ENCODE measurements at places on chromosomes 13 and 19.

DNA sequence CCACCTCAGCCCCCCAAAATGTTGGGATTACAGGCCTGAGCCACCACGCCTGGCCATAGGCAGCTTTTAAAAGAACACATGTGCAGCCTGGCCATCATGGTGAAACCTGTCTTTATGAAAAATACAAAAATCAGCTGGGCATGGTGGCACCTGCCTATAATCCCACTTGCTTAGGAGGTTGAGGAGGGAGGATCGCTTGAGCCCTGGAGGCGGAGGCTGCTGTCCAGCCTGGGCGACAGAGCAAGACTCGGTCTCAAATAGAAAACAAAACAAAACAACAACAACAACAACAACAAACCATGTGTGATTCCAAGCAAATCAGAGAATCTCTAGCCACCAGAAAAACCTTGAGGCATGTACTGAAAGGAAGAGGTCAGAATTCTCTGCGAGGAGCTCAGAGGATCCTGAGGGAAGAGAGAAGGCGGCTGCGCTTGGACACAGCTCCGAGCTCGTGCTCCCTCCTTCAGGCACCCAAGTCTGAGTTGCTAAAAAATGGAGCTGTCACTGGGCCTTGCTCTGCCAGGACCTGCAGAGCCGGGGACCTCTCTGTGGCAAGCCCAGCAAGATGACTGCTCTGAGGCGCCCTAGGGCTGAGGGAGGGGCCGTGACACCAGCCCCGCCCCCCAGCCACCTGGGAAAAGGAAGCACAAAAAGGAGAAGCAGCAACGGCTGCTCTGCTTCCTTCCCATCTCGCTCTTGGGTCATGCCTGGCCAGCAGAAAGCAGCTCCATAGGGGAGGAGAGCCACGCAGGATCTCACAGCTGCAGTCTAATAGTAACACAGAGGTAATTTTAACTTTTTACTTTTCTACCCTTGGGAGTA lies at the start of gene ARL11:
ARL11 (plus strand) TSS at position 677 of the 822 bp plus-strand sequence. CDS start 1,941 bp downstream, outside the sequence.
- peak; percentile 84 for ATAC-seq

- no peak for ATAC-seq
These were observed 137.7 kb downstream of the COL4A1 start for GRCh38 chr13:110168999-110169933.

DNA sequence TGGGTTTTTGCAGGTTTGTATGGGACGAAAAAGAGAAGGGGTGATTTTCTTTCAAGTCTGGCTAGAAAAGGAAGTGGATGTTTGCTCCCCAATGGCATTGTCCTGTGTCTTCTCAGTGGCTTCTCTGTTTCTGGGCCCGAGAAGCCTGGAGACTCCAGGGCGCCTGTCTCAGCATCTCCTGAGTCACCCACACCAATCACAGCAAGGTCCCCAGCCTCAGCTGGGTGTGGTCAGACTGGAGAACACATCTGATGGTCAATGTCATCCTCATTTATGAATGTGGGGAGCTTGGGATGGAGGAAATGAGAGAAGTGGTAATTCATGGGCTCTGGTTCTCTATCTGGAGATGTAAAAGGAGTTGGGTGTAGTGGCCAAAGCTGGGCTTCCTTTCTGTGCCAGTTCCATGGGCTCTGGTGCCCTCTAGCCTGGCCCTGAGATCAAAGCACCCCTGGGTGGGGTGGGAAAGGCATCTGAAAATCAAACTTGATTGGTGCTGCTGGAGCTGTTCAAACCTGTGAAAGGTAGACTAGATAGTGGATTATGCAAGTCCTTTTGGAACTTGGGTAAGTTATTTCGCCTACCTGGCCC lies 13.4 kb downstream of the RASL11A start:
- peak; percentile 66 for ATAC-seq

DNA sequence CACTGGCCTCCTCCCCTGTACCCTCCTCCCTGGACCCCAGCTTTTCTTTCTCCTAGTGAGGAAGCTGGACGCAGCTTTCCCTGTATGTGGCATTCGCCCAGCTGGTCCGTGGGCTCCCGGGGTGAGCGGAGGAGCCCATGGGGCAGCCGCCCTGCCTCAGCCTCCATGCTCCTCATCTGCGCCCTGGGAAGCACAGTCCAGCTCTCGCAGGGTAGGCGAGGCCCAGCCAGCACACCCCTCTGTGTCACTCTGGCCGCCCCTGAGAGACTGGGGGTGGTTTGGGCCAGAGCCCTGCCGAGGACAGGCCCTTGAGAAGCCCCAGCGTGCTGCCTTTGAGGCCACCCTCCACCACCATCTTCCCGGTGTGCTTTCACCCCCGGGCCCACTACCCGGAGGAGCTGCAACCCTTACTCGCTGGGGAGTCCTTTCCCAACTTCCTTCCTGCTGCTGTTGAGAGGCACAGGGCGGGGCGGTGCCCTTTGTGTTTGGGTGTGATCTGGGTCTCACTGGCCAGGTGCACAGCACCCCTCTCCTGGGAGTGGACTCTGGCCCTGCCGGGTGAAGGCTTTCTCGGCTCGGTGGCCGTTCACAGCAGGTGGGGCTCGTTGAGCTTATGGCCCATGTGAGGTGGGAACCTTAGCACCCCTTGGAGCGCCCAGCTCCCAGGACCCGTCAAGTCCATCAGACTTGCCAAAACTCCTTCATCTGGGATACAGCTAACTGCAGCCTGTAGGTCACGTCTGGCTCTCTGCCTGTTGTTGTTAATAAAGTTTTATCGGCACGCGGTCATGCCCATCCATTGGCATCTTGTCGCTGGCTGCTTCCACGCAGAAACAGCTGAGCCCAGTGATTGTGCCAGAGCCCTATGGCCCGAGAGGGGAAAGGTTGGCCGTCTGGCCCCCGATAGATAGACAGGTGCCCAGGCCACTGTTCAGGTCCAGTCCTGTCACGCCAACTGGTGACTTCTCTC lies 3.2 kb downstream of the NCLN start:
- ATAC-seq, result no peak

GRCh38 chr19:40889366-40889765 lies 7.3 kb upstream of the CYP2A7 start:
- no peak for ATAC-seq

- ATAC-seq, result no peak
These were observed 146.2 kb downstream of the ABCC4 start for GRCh38 chr13:95155093-95155492.

GRCh38 chr13:113169277-113170272 lies 11.1 kb downstream of the PROZ start:
- ATAC-seq, result no peak

- peak; percentile 58 for ATAC-seq
These were observed 3.9 kb upstream of the PLPP2 start for GRCh38 chr19:294946-295686.

DNA sequence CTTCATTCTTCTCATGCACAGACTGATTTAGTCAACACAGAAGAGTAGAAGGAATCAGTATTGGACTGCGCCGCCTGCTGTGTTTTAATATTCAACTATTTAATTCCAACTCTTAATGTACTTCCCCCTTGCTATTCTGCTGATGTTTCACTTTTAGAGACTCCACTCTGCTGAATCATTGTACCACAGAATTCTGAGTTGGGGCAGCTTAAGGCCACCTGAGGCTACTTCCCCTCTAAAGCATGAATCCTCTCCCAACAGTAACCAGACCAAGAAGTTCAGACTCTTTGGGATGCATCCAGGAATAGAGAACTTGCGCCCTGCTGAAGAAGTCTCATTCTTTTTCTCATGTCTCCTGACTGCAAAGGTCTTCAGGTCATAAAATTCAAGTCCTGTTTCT lies 708.8 kb downstream of the UQCRFS1 start:
- no peak for ATAC-seq

GRCh38 chr19:15672580-15673175 lies at the start of gene CYP4F12:
CYP4F12 (plus strand) TSS chr19:15673087; CDS start chr19:15673530, 443 bp downstream.
- ATAC-seq, result peak; percentile 46

- no peak for ATAC-seq
These were observed 29.4 kb upstream of the ZNF492 start for GRCh38 chr19:22604571-22605274.

GRCh38 chr13:102236830-102237229 lies 165.0 kb downstream of the FGF14 start:
- ATAC-seq, result no peak

DNA sequence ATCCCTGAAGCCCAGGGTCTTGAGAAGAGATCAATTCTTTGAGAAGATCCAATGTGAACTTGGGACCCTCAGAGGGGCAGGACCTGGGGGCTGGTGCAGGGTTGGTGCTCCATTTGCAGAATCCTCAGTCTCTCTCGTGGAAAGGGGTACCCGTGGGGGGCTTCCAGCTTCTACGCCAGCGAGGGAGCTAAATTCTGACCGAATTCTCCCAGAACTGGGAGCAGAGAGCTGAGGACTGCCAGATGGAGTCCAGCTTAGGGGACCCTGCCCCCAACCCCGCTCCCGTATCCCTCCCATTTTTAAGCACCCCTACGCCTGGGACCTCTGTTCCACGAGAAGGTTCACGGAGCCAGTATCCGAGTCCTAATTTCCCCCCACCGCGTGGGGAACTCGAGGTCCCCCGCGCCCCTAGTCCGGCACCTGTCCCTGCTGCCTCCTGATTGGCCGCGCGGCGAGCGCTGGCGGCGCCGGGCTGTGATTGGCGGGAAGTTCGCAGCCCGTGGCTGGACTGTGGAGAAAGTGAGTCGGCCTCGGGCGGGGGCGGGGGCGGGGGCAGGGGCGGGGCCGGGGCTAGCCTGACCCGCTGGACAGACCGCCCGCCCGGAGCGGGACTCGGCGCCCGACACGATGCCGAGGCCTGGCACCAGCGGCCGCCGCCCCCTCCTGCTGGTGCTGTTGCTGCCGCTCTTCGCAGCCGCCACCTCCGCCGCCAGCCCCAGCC lies 4.4 kb upstream of the LTBP4 start:
- ATAC-seq, result no peak

- no peak for ATAC-seq
These were observed 45.3 kb upstream of the TRPC4 start for GRCh38 chr13:37914781-37915391.

DNA sequence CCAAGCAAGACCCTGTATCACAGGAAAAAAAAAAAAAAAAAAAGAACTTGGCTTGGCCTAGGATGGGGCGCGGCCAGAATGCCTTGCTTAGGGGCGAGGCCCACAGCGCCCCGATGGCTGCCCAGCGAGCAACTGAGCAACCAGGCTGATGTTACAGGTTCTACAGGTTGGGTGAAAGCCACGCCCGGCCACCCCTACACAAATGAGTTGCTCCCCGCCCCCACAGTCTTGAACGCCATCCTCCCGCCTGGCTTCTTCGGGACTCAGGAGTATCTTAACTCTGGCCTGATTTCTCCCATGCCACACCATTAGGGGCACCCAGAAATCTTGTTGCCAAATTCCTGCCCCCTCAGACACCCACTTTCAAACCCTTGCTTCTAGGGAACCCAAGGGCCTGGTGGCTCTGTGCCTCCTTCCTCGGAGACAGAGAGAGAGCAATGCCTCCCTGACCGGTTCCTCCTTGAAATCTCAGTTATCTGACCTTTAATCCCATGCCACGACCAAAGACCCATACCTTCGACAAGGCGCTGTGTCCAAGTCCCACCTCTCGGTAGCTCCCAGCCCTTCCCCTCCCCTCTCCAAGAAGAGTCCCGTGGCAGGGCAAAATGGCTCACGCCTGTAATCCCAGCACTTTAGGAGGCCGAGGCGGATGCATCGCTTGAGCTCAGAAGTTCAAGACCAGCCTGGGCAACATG lies 1.1 kb upstream of the CBLC start:
- no peak for ATAC-seq
